ENCODE measurements at places on chromosomes 1 and 21.

GRCh38 chr1:37033355-37034101 is 787 bp downstream of the GRIK3 start:
- no peak for DNase-seq

GRCh38 chr1:2204415-2205190 is 10.0 kb upstream of the FAAP20 start:
- DNase-seq: no peak

GRCh38 chr21:45029298-45029947 is 45.0 kb upstream of the ADARB1 start:
- no peak for DNase-seq

GRCh38 chr1:167249702-167250101 is 29.0 kb downstream of the POU2F1 start:
- DNase-seq: no peak

- DNase-seq: no peak
Observed at GRCh38 chr1:37055631-37056030, 21.3 kb upstream of the GRIK3 start.

- no peak for DNase-seq
Observed at GRCh38 chr1:180962178-180962577, 49.5 kb downstream of the KIAA1614 start.

DNA sequence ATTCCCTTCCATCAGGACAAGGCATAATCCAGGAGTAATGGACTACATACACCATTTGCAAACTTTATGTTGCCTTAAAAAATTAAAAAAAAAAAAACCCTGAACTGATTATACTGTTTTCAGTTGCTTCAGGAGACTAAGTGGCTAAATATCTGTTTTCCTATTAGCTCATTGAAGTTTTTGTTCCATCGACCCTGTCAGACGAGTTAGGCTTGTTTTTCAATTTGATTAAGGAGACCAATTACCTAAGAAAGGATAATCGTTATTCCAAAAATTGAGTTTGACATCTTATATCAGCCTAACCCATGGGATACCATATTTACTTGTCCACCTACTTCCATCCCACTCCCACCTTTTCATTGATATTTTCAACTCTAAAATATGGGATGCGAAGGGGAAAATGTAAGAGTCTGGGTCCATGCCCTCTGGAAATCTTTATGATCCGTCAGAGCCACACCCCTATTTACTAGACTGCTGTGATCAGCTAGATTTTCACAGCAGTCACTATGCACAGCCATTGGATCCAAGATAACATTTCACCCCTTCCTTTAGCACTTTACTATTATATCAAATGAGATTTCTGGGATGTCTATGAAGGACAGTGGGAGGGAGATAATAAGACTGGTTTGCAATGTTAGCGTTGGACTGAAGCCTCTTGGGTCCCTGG is 41.0 kb downstream of the IL12RB2 start:
- DNase-seq: no peak

- DNase-seq: no peak
Observed at GRCh38 chr1:240094041-240094722, 2.5 kb downstream of the FMN2 start.

GRCh38 chr1:201332021-201332420 is 45.5 kb downstream of the TNNT2 start:
- no peak for DNase-seq

GRCh38 chr1:39268112-39268581 is 63.7 kb downstream of the MACF1 start:
- DNase-seq: no peak

GRCh38 chr1:178798232-178798861 is 72.5 kb downstream of the ANGPTL1 start:
- no peak for DNase-seq

GRCh38 chr1:202848191-202848542 is 37.4 kb downstream of the PCAT6 start:
- DNase-seq: no peak

DNA sequence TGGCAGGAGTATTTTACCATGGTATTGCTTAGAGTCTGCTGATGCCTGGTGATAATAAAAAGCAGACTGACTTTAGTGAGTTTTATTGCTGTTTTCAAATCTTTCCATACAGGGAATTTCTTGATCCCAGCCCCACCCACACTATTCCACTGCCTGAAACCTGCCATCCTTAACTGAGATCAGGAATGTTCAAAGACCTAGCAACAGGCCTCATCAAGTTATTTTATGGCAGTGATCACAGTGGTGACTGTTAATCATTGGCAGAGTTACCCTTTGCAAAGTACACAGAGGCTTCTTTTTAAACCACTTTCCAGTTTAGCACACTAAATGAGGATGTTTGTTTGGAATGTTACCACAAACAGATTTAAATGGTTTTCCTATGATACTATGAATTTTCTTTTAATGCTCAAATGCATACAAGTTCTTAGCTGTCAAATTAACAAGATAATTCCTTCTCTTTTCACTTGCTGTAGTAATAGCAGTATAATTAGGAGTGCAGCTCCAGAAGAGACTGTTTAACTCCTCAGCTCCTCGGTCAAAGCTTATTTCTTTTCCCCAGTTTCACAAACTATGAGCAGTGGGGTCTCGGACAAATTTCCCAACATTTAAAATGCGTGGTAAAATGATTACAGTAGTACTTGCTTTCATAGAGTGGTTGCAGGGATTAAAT is 69.9 kb upstream of the USP25 start:
- DNase-seq: no peak

DNA sequence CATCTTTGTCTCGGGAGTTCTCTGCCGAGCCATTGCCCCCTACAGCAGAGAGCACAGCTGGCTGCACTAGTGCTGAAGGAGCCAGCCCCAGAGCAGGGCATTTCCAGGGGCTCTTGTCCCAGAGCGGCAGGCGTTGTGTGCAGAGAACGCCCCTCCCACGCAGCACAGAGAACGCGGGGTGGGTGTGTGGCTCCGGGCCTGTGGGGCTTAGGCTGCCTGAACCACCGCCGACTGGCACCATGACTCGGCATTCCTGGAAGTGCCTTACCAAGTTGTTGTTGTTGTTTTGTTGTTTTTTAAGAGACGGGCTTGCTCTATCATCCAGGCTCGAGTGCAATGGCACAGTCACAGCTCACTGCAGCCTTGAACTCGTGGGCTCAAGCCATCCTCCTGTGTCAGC is 15.8 kb upstream of the DIP2A start:
- DNase-seq: no peak

DNA sequence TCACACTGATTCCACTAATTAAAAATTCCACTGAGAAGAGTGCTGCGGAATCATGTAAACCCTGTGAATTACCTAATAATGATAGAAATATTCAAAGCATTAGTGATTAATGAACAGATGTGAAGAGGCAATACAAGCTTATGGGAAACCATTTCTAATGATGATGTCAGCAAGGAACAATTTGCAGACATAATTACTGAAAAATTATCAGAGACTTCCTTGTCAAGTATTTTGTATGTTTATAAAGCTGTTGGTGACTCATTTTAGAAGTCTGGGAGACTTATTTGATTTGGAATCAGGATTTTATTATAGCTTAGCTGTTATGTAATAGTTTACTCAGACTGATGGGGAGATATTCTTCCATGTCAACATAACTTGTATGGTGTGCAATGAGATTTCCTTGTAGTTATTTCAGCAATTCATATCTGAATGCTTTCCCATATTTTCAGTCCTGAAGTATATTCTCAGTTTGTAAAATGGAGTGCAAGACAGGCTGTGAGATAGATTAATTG is 135.5 kb downstream of the TGFB2 start:
- no peak for DNase-seq

GRCh38 chr21:43817157-43818086 is 28.0 kb downstream of the RRP1 start:
- DNase-seq: no peak

GRCh38 chr21:22395965-22396364 is 1397.8 kb downstream of the NCAM2 start:
- DNase-seq: no peak

GRCh38 chr1:156257711-156258110 is 9.9 kb upstream of the PAQR6 start:
- no peak for DNase-seq

Data from DND-41 (cell line).